Kidney glomerular epithelial cell (primary cell): ENCODE measurements at places on chromosomes 13 and 19.
A peak's percentile ranks its signal among the peaks of the same experiment; 100 is the strongest.

- no peak for DNase-seq
These were observed 191.5 kb upstream of the ZNF536 start for GRCh38 chr19:30180691-30181090.

DNA sequence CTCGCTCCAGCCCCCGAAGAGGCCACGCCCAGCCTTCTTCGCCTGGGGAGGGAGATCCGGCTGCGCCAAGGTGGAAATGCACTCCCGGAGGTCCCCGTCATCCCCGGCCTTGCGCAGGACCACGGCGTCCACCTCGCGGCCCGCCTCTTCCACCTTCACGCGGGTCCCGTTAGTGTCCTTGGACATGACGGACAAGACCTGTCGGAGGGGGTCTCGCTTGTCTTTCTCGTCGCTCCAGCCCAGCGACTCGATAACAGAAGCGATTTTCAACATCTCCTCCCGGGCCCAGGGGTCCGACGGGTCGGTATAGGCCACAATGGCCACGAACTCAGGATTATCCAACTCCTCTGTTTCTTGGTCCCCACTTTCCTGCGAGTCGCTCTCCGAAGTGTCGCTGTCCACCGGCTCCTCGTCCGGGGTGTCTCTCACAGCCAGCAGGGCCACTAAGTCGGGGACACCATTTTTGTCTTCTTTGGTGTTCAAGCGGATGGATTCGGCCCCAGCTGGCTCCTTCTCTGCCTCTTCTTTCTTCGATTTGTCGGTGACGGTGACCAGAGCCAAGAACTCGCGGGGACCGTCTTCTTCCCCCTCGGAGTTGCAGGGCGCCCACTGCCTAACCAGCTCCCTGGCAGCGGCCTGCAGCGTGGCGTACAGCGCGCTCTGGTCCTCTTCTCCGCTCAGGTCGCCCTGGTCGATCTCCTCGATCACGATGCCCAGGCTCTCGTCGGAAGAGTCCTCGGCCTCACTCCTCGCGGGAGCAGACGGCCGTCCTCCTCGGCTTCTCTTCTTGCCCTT, 1.3 kb downstream of the PNMA8B start:
- DNase-seq, result no peak

- no peak for DNase-seq
These were observed 18.7 kb downstream of the ZNF586 start for GRCh38 chr19:57788114-57788692.

DNA sequence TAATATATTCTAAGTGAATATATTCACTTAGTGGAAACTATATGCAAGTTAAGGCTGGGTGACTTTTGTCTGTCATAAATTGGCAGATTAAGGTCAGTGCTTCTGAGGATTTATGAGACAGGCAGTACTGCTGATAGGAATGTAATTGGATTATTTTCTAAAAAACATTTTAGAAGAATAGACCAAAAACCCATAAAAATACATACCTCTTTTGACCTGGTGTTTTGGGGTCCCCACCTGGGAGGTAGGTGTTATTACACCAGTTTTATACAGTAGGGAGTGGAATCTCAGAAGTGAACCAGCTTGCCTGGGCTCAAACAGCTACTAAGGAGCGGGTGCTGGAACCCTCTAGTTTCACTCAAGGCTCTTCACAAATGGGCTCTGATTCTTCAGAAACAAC, 25.3 kb downstream of the COG3 start:
- DNase-seq, result no peak

- no peak for DNase-seq
These were observed 164.2 kb downstream of the DLEU7 start for GRCh38 chr13:50679321-50679720.

- DNase-seq, result no peak
These were observed 5.8 kb upstream of the PROZ start for GRCh38 chr13:113152691-113152983.

GRCh38 chr13:36356058-36356457, 9.9 kb upstream of the SPART start:
- peak; percentile 33 for DNase-seq

- no peak for DNase-seq
These were observed 92.7 kb downstream of the AKAP11 start for GRCh38 chr13:42364613-42365000.

GRCh38 chr13:105491345-105491744, 1044.1 kb downstream of the EFNB2 start:
- no peak for DNase-seq

DNA sequence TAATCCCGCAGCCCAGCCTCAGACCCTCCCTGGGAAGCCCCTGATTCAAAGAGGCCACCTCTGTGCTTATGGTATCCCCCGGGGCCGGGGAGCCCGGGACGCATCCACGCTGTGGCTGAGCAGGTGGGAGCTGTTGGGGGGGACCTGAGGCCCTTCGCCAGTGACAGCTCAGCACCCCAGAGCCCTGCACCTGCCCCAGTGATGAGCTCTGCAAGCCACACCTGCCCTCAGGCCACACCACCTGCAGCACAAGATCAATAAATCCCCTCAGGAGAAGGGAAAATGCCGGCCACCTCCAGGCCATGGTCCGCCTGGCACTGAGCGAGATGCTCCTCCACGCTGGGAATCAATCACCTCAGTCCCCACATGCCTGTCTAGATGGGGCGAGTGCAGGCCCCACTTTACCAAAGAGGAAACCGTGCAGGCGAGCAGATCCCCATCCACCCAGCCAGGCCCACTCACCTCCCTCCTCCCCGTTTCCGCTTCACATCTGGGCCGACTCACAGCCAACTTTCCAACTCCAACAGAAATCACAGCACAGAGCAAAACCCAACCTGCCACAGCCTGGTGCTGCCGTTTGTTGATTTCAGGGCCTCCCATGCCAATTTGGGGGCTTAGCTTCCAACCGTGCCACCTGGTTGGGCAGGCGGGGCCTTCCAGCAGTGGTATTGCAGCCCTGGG, 12.8 kb downstream of the MOB3A start:
- DNase-seq, result no peak

DNA sequence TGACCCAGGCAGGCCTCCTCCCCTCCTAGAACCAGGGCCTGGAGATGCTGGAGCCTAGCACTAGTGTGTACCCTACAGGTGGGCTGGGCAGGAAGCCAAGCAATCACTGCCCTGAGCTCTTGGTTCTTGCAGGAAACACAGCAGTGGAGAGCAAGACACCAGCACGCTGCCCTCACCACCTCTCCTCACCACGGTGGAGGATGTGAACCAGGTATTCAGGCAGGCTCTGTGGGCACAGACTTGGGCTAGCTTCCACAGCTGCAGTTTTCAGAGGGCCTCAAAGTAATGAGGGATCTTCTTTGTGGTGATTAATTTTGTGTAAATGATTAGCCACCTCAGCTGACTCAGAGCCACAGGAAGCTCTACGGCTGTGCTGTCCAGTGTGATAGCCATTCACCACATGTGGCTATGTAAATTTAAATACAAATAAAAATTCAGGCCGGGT, 13.6 kb upstream of the GPI start:
- peak; percentile 86 for DNase-seq

GRCh38 chr13:97082461-97083207, 88.4 kb upstream of the OXGR1 start:
- no peak for DNase-seq

- no peak for DNase-seq
These were observed 22.7 kb downstream of the BTBD2 start for GRCh38 chr19:1992759-1993260.

DNA sequence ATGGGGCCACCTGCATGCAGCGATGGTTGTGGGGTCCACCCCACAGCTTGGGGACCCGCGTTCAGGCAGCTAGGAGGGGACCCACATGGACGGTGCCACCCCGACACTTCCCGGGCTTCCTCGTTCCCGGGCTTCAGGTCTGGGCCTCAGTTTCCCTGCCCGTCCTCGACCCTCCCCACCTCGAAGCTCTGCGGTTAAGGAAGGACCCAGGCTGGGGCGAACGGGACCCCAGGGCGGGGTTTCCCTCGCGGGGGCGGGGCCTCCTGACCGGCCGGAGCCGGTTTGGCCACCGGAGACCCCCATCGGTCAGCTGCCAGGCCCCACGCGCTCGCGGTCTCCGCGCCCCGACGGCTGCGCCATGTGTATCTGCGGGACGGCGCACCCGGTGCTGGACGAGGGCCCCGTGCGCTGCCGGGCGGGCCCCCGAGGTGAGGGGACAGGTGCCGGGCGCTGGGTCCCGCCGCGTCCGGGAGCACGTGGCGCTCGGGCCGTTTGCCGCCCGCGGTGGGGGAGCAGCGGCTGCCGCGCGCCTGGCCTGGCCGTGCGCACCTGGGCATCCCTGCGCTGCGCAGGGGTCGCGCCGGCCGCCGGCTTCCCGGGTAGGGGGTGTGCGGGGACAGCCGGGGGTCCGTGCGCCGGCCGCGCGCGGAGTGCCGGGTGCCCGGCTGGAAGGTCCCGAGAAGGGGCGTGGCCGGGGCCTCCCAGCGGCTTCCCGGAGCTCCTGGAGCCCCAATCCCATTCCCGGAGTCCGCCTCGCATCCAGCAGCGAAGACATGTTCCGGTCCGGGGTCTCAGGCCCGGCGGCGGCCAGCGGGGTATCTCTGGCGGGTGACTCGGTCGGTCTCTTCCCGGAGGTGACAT, 4.2 kb downstream of the ARHGAP45 start:
- no peak for DNase-seq

DNA sequence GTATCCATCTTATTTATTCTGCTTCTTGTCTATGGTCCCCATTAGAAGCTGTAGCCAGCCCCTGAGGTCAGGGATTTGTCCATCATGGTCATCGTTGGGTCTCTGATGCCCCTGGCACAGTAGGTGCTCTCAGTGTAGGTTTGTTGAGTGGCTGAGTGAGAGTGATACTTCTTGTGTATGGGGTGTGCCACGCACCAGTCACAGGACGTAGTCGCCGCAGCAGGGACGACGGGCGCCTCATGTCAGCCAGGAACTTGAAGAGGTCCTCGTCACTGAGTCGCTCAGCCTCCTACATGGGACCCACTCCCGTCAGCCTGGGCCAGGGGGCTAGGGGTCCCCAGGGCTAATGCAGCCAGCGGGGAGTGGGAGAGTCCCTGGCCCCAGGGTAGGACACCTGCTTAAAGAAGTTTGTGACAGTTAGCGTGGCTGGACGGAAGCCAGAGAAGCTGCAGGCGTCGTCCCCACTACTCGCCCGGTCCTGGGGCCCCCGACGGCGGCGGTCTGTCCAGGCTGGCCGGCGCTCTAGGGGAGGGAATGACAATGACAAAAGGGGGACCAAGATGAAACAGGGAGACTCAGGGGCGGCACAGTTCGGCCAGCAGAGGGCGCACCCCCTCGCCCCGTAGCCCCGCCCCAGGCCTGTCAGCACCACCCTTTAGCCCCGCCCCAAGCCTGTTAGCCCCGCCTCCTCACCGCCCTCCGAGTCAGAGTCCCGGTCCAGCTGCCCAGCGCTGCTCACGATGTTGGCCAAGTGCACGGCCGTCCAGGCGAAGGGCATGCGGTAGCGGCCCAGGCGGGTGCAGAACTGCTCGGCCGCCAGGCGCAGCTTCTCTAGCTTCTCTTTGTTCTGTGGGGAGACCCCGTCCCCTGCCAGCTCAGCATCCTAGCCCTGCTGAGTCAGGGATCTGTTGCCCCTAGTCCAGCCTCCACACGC, 3.7 kb downstream of the ANGPTL8 start:
- DNase-seq, result no peak

- peak; percentile 74 for DNase-seq
These were observed 506.2 kb downstream of the GPC5 start for GRCh38 chr13:91904597-91904996.
